ENCODE measurements at places on chromosomes 1 and 21.

GRCh38 chr1:60071296-60071695 lies 2.3 kb downstream of the C1orf87 start:
- no peak for DNase-seq

DNA sequence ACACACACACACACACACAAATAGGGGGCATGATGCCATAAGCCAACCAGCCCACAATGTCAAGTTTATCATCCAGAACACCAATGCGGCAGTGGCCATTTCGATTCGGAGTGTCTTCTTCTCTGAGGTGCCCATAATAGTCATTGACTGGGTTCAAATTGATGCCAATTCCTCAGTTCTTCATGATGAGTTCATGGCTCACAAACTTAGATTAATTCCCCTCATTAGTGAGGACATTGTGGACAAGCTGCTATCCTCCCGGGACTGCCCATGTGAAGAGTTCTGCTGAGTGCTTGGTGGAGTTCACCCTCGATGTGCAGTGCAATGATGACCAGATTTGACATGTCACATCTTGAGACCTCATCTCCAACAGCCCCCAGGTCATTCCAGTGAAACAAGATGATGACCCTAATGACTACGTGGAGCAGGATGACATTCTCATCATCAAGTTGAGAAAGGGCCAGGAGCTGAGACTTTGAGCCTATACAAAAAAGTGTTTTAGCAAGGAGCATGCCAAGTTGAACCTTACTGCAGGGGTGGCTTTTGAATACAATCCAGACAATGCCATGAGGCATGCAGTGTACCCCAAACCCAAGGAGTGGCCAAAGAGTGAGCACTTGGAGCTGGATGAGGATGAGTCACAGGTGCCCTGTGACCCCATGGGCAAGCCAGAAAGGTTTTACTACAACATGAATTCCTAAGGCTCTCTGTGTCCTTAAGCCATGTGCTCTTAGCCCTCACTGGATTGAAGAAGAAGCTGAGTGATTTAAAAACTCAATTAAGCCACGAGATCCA lies 211.6 kb upstream of the SAMSN1 start:
- no peak for DNase-seq

DNA sequence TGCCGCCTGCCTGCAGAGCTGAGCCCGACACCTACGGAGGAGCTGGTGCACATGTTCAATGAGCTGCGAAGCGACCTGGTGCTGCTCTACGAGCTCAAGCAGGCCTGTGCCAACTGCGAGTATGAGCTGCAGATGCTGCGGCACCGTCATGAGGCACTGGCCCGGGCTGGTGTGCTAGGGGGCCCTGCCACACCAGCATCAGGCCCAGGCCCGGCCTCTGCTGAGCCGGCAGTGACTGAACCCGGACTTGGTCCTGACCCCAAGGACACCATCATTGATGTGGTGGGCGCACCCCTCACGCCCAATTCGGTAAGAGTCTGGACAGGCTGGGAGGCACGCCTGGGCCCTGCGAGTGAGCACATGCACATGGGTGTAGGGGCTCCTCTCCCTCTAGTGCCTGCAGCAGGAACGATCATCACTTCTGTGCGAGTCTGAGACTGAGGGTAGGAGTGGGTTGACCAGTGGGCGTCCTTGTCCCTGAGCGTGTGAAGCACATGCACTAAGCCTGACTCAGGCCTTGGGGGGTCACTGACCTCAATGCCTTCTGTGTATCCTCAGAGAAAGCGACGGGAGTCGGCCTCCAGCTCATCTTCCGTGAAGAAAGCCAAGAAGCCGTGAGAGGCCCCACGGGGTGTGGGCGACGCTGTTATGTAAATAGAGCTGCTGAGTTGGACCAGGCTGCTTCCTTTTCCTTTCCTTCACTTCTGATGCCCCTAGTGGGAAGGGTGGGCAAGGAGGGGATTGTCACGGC lies 6.9 kb downstream of the DMAP1 start:
- no peak for DNase-seq

- peak; percentile 40 for DNase-seq
These were observed 64.6 kb downstream of the SIK1 start for GRCh38 chr21:43362321-43362791.

- no peak for DNase-seq
These were observed 353.7 kb upstream of the ESRRG start for GRCh38 chr1:217076902-217077301.

- DNase-seq, result no peak
These were observed 36.3 kb downstream of the ACTL8 start for GRCh38 chr1:17791480-17791879.

- DNase-seq, result no peak
These were observed 57.9 kb downstream of the SLAMF6 start for GRCh38 chr1:160465123-160465522.

DNA sequence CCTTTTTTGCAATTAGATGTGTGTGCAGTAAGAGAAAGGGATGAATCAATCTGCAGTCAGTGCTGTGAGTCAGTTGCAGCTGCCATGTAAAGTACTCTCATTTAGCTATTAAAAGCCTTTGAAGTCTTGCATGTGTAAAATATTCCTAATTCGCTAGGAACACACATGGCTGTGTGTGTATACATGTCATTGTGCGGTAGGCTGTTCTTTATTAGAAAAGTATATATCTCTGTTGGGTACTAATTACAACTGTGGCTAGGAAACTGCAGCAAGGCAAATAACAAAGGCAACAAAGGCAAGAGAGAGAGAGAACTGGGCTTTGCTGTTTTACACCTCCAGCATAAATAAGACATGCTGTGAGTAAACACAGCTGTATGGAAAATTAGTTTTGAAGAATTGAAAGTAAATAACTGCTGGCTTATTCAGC lies 41.7 kb downstream of the EPB41 start:
- no peak for DNase-seq

DNA sequence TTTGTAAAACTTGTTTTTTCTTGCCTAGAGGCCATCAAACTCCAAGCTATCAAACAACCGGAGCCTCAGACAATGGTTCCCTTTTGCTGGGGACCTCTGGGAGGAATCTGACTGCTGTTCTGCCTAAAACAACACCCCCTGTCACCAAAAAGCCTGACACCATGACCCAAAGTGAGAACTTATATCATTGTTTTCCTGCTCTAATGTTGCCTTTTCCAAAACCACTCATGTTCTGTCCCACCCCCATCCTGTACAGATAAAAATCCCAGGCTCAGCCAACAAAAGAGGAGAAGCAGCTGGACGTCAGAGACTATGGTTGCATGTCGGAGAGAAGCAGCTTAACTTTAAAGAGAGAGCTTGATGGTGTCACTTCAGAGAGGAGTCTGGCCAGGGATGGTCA lies 327.2 kb upstream of the CXADR start:
- DNase-seq, result no peak

- no peak for DNase-seq
These were observed 65.7 kb upstream of the FCGR2A start for GRCh38 chr1:161439280-161440232.

GRCh38 chr1:44842862-44843655 lies at the start of gene PTCH2:
Gene PTCH2 (minus strand): TSS chr1:44843253. CDS start chr1:44842932, 321 bp downstream.
- peak; percentile 59 for DNase-seq

- DNase-seq, result no peak
These were observed 209.8 kb downstream of the DISC1 start for GRCh38 chr1:231836227-231836893.

- no peak for DNase-seq
These were observed 11.7 kb downstream of the TNFRSF1B start for GRCh38 chr1:12178511-12178910.

- no peak for DNase-seq
These were observed 15.7 kb downstream of the COL6A2 start for GRCh38 chr21:46113497-46114176.

GRCh38 chr1:208183977-208184911 lies 59.9 kb downstream of the PLXNA2 start:
- no peak for DNase-seq

DNA sequence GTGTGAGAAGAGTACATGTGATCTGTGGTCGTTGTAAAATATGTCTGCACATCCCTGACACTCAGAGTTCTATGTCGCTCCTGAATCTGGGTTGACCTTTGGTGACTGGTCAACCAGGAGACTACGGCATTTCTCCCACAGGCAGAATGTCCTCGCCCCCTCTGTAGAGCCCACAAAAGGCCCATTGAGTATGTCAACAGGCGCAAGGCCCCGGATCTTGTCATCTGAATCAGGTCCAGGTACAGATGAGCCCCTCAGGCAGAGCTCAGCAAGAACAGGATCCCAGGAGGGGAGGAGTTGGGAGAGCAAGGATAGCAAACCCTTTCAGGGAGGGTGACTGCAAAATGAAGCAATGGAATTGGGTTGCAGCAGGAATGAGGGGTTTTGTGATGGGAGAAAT lies 126.5 kb downstream of the MATN1 start:
- DNase-seq, result no peak

DNA sequence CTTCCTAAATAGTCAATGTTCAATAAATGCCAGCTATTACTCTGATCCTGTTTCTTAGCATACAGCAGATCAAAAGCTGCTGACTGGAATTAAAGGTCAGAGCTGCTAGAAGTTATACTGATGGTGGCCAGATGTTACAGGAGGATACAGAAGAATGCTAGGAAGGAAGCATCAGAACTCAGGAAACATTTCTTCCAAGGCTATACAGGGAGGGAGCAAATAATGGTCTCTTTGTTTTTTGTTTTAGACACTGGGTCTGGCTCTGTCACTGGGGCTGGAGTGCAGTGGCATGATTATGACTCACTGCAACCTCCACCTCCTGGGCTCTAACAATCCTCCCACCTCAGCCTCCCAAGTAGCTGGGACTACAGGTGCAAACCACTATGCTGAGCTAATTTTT lies 175.5 kb downstream of the RGS7 start:
- no peak for DNase-seq

GRCh38 chr1:215794156-215794555 lies 227.1 kb downstream of the KCTD3 start:
- no peak for DNase-seq

- no peak for DNase-seq
These were observed 519.0 kb downstream of the LTN1 start for GRCh38 chr21:28473530-28474220.

DNA sequence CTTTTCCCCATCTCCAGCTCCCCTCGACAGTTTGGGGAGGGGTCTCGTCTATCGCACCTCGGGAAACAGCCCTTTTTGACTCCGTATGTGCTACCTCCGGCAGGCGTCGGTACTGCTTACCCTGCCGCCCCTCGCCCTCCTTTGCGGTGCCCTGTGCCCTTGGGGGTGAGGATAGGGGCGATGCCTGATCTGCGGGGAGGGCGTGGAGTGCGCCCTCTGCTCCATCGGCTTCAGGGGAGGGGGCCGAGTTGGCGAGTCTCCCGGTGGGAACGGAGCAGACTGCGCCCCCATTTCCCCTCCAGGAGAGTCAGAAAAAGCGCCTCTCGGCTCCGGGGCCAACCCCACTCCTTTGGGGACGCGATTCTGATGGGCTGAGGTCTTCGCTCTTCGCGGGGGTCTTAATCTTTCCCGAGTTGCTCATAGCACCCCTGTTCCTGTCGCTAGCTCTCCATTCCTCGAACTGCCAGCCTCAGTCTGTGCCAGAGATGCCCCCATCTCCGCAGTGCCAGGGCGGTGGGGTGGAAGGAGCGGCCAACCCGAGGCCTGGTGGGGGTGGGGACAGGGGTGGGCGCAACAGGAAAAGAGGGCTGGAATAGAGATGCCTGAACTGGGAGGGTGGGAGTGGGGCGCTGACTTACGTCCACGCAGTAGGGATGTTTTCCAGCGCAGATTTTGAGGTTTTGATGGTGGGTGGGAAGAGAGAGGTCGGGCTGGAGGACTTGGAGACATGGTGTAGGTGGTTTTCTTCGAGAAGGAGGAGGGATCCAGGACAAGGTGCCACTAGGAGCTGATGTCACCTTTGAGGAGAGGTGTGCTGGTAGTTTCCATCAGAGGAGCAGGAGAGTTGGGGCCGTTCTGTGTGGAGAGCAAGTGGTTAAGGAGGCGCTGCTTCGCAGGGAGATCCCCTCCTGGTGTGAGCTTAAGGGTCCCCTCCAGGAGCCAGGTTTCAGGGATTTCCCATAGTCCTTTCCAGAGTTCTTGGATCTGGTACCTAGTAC lies 674 bp downstream of the PPFIA4 start:
- no peak for DNase-seq

DNA sequence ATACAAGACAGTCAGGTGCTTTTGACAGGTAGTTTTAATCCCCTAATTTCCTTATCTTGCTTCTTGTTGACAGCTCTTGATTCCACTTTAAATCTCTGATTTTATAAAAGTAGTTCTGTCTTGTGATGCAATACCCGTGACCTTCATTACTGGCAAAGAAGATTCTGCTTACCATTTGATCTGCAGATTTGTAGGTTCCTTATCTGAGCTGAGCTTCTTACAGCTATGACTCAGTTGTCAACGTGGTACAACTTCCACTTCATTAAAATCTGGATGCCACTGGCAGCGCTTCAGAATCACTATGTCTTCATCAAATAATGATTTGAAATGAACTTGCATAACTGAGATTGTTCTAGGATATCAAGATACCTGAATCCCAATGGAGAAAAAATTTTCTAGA lies 543.6 kb upstream of the B3GALT2 start:
- DNase-seq, result no peak

- DNase-seq, result no peak
These were observed 85.0 kb downstream of the RGS21 start for GRCh38 chr1:192401825-192402224.

GRCh38 chr1:100323419-100324106 lies 28.7 kb upstream of the CDC14A start:
- DNase-seq, result no peak

DNA sequence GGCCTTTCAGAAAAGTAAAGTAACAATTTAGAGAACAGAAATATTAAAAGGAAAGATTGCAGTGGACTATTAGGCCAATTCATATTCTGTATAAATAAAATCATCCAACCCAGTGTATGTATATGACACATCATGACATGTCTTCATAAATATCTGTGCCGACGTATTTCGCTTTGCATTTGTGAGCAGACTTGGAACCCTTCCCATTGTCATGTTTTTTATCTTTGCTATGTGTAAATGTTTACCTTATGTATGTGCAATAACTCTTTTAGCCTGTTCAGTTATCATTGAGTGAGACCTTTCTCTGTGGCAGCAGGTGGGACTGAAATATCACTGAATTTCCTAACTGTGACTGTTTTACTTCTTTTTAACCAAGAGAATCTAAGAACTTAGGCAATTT lies 58.0 kb upstream of the FAM3B start:
- no peak for DNase-seq

DNA sequence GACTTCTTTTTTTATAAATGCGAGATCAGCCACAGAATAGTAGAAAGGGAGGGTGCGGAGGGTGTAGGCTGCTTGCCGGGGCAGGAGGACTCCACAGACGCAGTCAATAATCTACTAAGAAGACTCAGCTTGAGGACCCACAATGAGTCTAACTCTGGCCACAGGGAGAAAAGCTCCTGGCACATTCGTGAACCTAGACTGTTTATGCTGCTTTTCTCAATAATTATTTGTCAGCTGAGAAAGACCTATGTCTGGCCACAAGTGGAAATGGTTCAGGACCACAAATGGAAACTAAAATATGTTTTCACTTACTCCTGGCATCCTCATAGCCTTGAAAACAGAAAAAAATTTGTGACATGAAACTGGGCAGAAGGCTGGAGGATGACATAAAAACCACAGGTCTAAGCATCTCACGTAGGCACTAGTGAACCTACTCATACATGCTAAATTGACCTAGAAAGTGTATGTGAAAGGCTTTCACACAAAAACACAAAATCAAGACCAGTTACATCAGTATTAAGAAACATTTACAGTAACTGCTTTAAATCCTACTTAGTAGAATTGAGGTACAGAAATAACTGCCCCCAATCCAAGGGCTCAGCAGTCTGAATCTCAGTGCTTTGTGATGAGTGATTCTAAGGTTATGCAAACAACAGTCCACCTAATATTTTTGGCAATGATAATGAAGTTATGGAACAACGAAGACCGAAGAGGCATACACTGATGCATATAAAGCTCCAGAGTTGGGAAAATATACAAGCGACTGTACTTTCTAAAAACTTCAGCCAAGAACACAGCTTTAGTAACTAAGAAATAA lies 159.5 kb downstream of the SLC45A1 start:
- no peak for DNase-seq
